ENCODE measurements at places on chromosomes 4 and X.

GRCh38 chrX:154485150-154486051 is 1.0 kb downstream of the UBL4A start:
- DNase-seq: no peak

GRCh38 chr4:185778307-185778706 is 33.7 kb downstream of the SORBS2 start:
- no peak for DNase-seq

DNA sequence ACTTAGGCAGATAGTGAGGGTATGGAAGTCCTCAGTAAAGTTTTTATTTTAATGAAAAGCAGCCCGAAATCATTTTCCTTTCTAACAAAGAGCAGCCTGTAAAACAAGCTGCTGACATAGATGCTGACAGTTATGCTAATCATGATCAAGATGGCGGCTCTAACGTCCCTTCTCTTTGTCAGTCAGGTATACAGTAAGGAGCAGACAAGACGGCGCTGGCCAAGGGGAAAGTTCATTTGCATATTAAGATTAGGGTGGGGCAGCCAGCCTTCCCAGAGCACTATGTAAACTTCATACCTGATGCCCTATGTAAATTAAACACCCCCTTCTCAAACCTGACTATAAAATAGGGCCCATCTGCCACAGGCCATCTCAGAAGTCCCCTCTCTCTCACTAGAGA is 76.9 kb downstream of the MAGEB10 start:
- no peak for DNase-seq

GRCh38 chr4:52037689-52038102 is 403 bp downstream of the SGCB start:
- no peak for DNase-seq

DNA sequence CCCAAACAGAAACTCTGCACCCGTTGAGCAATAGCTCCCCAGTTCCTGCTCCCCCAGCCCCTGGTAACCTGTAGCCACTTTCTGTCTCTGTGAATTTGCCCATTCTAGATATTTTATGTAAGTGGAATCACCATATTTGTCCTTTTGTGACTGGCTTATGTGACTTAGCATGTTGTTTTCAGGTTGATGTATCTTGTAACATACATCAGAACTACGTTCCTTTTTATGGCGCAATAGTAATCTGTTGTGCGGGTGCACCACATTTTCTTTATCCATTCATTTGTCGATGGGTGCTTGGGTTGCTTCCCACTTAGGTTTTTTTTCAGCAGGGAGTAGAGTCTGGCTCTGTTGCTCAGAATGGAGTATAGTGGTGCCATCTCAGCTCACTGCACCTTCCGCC is 6.6 kb upstream of the PDZD4 start:
- no peak for DNase-seq

DNA sequence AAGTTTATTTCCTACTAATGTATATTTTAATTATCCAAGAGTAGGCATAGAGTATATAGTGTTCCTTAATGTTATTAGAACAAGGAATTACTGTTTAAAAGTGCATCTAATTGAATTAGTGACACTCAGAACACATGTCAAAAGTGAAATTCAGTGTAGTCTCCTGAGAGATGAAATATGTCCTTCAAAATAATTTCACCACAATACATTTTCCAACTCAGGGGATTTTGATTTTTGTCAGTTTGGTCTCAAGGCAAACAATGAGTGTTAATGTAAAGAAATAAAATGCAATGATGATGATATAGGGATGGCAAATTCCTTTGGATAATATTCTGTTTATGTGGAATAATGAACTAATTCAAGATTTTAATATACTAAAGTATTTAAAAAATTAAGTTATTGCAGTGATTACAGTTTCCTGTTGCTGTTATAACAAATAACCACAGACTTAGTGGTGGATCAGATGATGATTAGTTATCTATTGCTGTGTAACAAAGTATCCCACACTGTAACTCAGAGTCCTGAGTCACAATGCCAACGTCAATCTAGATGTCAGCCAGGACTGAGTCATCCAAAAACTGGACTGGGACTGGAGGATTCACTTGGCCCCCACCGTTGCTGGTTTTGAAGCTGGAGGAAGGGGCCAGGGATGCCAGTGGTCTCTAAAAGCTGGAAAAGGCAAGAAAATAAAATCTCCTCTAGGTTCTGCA is 148.0 kb upstream of the SLC7A11 start:
- DNase-seq: no peak

DNA sequence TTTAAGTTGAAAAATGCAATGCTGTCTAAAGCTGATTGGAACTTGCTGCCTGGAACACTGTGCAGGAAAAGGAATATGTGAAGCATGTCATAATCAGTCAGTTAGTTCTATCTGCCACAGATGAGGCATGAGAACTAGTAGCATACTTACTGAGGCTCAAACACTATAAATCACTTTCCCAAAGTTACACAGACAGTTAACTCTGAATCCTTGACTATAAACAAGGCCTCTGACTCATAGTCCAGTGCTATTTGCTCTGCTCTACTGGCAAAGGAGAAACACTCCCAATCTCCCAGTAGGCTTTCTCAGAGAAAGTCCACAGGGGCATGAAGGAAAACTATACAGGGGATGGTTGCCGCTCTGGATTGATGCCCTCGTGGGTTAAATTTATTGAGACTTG is 2078.4 kb upstream of the TENM3 start:
- DNase-seq: no peak

DNA sequence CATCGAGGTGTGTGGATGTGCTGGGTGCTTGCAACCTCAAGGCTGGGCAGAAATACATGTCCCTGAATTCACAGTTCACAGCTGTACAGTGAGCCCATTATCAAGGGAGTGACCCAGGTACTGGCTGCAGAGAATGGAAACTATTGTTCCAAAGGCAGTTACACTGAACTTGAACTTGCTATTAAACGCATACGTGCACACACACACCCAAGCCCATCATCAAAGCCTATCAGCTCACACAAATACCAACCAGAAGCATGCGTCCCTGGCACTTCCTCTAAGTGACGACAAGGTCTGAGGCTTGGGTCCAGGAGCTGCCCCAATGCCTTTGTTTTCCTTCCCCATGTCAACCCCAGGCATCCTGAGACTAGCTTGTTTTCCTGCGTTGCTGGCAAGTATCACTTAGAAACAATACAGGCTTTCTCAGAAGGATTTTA is 88.6 kb downstream of the IRF2 start:
- no peak for DNase-seq

GRCh38 chrX:67353651-67354370 is 190.0 kb upstream of the AR start:
- DNase-seq: no peak

GRCh38 chr4:147530723-147531122 is 49.8 kb downstream of the EDNRA start:
- DNase-seq: no peak

GRCh38 chr4:72326692-72327632 is 242.1 kb downstream of the ADAMTS3 start:
- no peak for DNase-seq

DNA sequence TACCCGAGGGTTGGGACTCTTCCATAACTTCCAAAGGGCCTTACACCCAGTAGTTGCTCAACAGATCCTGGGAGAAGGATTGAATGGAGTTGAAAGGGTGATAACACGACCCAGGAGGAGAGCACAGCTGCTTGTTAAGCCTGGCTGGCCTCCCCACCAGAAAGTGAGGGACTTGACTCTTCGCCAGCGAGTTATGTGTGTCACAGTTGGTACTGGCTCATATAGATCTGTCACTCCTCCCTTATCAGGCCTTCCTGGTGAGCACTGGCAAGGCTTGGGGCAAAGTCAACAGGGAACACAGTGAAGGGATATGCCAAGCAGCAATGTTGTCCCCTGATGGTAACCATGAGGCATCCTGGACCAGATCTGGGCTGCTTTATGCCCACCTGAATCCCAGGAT is 35.8 kb downstream of the APLN start:
- no peak for DNase-seq

GRCh38 chrX:118884552-118885138 is 61.0 kb downstream of the ZCCHC12 start:
- no peak for DNase-seq

DNA sequence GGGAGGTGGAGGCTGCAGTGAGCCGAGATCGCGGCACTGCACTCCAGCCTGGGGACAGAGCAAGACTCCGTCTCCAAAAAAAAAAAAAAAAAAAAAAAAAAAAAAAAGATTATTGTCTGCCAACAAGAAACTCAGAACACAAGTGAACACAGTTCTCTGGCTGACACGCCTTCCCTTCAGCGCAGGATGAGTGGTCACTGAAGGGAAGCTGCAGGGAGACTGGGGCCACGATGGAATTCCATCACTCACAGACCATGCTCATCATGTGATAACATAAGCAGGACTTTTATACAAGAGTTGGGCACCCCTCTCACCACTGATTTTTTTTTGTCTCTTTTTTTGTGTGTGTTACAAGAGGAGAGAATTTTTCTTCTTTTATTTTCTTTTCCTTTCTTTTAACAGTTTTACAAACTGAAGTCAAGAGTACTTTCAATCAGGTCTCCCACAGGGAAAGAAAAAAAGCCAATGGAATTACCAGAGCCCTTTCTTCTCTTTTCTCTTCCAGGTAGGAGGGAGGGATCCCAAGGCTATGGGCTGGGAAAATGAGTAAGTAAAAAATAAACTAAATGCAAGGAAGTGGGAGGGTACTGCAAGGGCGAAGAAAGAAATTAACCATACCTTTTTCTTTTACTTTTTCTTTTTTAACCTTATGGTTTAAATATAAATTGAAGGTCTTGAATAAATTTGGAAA is 435.6 kb downstream of the GPM6A start:
- no peak for DNase-seq

DNA sequence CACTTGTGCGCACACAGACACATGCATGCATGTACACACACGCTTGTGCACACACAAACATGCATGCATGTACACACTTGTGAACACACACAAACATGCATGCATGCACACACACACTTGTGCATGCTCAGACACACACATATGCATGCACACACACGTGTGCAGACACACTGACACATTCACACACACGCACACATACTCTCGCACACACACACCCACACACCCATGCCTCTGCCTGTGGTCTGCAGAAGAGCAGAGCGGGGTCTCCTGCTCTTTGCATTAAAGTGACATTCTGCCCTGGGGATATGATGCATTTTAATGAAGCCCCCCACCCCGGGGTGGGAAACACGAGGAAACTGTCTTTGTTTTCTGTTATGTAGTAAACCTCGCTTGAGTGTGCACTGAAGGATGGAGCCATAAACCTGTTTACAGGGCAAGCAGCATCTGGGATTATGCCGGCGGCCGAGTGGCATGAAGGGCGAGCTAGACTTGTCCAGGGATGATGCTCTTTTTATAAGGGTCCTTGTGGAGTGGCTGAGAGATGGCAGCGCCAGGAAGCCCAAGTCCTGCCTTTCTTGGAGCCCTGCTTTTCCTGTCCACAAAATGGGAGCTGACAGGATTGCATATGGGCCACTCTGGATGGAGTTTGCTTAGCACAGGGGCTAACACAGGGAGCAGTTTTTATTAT is 17.8 kb downstream of the PSAPL1 start:
- DNase-seq: no peak

DNA sequence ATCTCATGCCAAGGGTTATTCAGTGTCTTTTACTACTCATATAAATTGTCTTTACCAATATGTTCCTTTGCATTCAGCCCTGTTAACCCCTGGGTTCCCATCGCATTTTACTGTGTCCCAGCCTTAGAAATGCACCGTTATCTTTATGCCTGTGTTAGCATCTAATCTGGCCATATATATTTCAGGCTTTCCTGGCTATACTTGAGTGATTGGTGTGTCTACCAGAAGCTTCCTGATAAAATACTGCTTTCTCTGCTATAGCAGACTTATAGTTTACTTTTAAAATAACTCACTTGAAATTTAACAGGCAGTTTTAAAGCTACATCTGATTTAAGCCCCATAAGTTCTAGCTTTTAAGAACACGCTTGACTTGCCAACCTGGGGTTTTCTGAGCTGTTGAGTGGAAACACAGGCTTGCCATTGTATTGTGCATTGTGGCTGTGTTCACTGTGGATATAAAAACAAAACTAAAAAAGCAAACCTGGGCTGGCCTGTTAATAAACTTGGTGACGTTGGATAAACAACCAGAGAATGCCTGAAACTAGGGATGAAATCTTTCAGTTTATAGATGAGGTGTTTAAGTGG is 185.3 kb upstream of the TAPT1 start:
- no peak for DNase-seq

GRCh38 chrX:73851014-73852009 is 288.3 kb downstream of the CHIC1 start:
- no peak for DNase-seq

- no peak for DNase-seq
Measured at GRCh38 chr4:30269850-30270249, 450.3 kb upstream of the PCDH7 start.

DNA sequence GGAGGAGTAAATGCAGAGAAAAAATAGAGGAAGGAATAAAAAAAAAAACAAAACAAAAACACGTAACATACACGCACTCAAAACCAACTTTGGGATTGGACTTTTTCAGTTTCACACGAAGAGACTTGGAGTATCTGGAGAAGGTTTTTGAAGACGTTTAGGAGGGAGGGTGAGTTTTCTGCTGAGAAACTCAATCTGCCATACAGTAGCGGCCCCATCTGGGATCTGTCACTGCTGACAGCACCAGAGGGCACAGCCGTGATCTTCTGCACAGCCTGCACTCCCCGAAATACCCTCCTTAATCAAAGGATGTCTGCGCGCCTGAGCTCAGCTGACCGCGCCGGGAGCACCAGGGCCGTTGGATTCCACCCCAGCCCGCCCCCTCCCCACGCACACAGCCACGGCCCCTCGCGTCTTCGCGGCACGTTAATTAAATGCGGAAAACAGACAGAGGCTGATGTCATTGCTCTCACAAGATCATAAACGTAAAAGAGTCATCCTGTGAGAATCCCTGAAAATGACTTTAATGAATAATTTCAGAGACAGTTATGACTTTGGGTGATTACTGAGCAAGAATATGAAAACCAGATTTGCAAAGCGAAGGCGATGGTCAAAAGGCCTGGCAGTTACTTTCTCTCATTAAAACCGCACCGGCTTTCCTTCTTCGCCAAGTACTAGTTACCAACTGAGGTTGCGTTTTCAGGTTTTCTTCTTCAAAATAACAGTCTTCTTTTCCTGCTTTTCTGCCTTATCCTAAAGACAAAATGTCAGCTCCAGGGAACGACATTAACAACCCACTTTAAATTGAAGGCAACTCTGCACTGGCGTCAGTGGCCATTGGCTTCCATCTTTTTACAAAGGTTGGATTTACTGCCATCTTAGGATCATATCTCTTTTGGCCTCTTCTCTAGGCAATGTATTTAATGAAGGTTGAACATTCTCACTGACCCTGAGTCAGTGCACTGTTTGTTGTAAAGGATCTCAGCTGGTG is 10.6 kb downstream of the HAND2 start:
- no peak for DNase-seq

DNA sequence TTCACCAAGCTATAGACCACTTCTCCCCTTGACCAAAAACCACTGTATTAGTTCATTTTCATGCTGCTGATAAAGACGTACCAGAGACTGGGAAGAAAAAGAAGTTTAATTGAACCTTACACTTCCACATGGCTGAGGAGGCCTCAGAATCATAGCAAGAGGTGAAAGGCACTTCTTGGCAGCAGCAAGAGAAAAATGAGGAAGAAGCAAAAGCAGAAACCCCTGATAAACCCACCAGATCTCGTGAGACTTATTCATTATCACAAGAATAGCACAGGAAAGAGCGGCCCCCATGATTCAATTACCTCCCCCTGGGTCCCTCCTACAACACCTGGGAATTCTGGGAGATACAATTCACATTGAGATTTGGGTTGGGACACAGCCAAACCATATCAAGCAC is 97.8 kb downstream of the DOCK11 start:
- DNase-seq: no peak

Data from stimulated activated CD4-positive, alpha-beta T cell treated with anti-CD3 and anti-CD28 coated beads, TNF-alpha, amount 100 ng/mL, for 4 hours (primary cell).